Esophagus squamous epithelium (tissue), 5 donors: ENCODE measurements at places on chromosomes 16 and 17.

GRCh38 chr17:78842881-78843565, 2.4 kb upstream of the USP36 start:
- DNase-seq, result no peak

DNA sequence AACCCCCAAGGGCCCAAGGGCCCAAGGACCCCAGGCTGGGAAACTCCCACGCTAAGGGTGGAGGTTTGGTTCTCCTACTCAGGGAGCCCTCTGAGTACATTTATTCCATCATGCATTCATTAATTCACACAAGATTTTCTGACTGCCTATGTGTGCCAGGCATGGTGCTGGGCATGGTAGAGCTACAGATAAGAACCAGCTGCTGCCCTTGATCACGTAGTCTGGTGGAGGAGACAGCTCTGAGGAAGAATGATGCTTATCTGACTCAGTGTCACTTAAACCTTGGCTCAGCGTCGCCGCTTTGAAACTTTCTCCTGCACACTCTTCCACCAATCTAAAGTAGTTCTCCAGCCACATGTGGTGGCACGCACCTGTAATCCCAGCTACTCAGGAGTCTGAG, 3.6 kb upstream of the ARL4D start:
- DNase-seq, result no peak

DNA sequence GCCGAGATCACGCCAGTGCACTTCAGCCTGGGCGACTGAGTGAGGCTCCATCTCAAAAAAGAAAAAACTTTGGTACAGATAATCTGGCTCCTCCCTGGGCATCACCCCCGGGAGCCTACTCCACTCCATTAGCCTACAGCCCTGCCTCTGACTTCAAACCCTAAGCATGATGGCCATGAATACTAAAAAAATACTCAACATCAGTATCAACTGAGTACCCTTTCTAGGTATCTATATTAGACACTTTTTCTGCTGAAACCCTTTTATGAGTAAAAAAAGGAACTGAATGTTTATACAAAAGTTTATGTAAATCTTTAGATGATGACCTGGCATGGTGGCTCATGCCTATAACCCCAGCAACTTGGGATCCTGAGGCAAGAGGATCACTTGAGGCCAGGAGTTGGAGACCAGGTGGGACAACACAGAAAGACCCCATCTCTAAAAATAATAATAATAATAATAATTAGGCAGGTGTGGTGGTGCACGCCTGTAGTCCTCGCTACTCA, 6.9 kb downstream of the RDM1 start:
- no peak for DNase-seq

DNA sequence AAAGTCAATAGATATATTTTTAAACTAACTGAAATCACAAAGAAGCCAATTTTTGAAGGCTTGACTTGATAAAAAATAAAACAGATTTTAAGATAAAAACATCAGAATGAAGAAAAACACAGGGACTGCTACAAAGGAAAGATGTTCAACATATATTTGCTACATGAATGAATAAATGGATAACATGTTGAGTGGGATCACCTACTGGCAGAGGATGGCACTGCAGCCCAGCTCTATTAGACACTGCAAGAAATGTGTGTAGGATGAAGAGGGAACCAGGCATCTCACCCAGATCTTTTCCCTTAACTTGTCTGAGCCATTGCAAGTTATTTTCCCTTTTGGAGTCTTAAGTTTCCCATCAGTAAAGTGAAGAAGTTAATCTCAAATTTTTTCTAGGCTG, 4.2 kb downstream of the AIPL1 start:
- DNase-seq, result no peak

DNA sequence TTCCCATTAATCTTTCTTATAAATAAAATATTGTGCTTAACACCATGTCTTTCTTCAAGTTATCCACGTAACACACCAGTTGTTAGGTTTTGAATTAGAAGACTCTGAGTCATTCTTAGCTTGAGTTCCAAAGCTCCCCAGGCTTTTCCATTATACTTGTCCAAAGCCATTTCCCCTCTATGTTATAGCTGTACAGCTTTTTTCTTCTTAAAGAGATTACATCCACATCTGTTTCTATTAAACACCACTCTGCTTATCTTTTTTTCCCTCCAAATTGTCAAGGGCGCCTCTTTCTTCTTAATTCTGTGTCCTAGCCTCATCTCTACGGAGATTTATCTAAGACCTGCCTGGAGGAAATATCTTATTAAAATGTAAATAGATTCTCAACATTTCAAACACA, 139.4 kb upstream of the CPHXL start:
- no peak for DNase-seq

DNA sequence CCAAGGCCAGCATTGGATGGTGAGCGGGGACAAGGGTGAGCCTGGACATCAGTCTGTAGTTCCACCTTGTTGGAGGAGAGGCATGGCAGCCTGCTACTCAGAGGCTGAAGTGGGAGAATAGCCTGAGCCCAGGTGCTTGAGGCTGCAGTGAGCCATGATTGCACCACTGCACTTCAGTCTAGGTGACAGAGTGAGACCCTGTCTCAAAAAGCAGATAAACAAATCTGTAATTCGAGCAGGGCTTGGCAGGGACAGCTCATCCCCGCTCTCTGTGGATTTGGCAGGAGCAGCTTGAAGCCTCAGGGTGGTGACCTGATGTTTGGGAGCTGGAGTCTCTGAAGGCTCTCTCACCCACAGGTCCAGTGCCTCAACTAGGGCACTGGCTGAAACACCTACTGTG, 38.6 kb upstream of the ZCCHC14 start:
- DNase-seq, result no peak

DNA sequence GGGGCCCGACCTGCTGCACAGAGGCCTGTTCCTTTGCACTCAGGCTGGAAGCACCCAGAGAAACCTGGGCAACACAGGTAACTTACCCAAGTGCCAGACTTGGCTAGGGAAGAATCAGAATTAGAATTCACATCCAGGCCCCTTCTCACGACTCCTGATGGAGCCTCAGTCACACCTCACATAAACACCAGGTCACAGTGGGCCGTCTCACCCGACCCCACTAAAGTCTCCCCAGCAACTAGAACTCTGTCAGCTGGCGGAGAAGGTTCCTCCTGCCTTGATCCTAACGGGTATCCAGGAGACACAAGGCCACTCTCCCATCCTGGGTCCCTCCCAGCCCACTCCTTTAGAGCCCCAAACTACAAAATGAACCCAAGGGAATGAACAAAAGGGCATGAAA, 6.4 kb downstream of the TK2 start:
- no peak for DNase-seq

- no peak for DNase-seq
These were observed 56.6 kb downstream of the VAC14 start for GRCh38 chr16:70744366-70744765.

DNA sequence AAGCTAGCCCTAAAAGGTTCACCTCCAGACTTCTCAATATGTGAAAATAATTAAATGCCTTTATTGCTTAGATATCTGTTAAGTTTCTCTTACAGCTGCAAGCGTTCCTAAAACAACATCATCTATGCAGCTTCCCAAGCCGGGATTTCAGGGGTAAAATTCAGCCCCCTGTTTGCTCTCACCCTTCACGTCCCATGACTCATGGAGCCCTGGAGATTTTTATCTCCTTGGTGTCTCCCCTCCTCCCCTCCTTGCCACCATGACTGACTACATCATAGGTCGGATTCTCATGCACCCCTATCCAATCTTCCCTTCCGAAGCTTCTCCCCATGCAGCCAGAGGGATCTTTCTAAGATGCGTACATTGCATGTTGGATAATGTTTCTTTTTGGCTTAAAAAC, 21.0 kb upstream of the CACNG4 start:
- no peak for DNase-seq

DNA sequence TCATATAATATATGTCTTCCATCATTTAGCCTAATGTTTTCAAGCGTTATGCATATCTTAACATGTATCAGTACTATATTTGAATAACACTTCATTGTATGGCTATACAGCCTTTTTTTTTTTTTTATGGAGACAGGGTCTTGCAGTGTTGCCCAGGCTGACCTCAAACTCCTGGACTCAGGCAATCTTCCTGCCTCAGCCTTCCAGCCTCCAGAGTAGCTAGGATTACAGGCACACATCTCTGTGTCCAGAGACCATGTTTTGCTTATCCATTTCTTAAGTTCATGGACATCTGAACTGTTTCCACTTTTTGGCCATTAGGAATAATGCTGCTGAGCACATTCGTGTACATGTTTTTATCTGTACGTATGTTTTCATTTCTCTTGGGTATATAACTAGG, 7.8 kb downstream of the BPTF start:
- no peak for DNase-seq

- no peak for DNase-seq
These were observed 42.9 kb downstream of the TBC1D16 start for GRCh38 chr17:79992649-79993389.

GRCh38 chr16:56191156-56191815, at the start of gene GNAO1:
Gene GNAO1 (plus strand): TSS chr16:56191489. CDS start chr16:56192236, 747 bp downstream.
- no peak for DNase-seq

DNA sequence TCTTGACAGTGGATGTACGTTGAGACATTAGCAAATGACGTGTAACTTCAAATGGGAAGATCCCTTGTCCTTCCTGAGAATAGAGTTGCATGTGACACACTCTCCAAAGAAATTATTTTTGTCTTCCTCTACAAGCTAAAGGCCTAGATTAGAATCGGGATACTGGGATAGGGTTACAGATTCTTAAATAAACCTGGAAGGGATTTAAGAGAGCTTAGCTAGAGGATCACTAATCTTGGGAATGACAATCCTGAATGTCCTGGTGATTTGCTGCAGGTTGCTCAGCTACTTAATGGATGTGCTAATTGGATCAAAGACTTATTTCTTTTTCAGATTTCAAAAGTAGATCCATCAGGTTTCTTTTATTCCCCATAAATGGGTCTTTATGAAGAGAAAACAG, 101.9 kb downstream of the KCNJ2 start:
- no peak for DNase-seq
